SK-N-SH (cell line): ENCODE measurements at places on chromosomes 1 and 21. TPM values are rescaled to one million over a fixed set of nuclear protein-coding genes. Genes with fewer than 3 reads are reported as not detected.

Gene KCNJ6
- polyA plus RNA-seq, result not detected in 2 replicates

Gene GJB4
- polyA plus RNA-seq, result not detected in 2 replicates

Gene RNF223
- polyA plus RNA-seq, result not detected in 2 replicates

Gene CBS
- polyA plus RNA-seq, result 15.1 and 19.9 TPM in 2 replicates

Gene PKP1
- not detected in 2 replicates for polyA plus RNA-seq

Gene RBM34
- polyA plus RNA-seq, result 33.9 and 39.9 TPM in 2 replicates
